HepG2 (cell line): ENCODE measurements at places on chromosomes 7 and 10. TPM values are rescaled to one million over a fixed set of nuclear protein-coding genes. Genes with fewer than 3 reads are reported as not detected.

The AS3MT gene
- total RNA-seq, result 17.4 and 27.3 TPM in 2 replicates

The OR2A1 gene
- total RNA-seq, result not detected in 2 replicates

The FFAR4 gene
- not detected in 2 replicates for total RNA-seq

The METTL2B gene
- 33.1 and 40.1 TPM in 2 replicates for total RNA-seq

The ASAH2B gene
- total RNA-seq, result 4.2 and 7.8 TPM in 2 replicates

- DNase-seq, result no peak
Observed at GRCh38 chr10:110784198-110784597, 87.5 kb upstream of the PDCD4 start.

DNA sequence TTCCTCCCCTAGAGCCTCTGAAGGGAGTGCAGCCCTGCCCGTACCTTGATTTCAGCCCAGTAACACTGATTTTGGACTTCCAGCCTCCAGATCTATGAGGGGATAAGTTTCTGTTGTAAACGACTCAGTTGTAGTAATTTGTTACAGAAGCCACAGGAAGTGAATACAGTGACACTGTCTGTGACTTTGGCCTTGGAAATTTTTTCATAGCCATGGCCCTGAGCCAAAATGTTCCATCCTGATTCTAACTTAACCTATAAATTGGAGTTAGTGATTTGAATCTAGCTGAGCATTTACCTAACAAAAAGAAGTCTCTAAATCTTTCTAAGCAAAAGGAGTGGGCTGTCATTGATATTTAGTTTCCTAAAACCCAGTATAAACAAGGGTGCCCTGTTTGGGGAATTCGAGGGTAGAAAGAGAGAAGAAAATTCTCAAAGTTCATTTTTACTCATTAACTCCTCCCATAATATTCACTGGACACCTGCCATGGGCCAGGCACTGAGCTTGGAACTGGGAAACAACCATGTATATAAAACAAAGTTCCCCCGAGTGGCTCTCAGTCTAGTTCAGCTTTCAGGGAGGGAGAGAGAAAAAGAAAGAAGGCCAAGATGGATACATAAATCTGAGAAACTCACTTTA is 162.3 kb downstream of the SKIDA1 start:
- DNase-seq, result peak; percentile 18

DNA sequence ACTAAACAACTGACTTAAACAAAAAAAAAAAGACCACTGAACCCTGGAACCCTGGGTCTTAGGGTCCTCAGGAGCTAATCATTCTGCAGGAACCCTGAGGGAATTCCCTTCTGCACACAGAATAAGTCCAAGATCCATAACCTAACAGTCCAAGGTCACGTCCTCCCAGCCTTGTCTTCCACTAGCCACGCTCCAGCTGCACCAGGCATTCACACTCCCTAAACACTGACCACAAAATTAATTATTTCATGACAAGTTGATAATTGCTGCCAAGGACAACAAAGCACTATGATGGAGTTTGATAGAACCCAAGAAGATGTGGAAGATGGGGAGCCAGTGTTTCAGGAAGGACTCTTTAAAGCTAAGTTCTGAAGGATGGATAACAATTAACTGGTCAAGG is 130.6 kb downstream of the SH3PXD2A start:
- no peak for DNase-seq

DNA sequence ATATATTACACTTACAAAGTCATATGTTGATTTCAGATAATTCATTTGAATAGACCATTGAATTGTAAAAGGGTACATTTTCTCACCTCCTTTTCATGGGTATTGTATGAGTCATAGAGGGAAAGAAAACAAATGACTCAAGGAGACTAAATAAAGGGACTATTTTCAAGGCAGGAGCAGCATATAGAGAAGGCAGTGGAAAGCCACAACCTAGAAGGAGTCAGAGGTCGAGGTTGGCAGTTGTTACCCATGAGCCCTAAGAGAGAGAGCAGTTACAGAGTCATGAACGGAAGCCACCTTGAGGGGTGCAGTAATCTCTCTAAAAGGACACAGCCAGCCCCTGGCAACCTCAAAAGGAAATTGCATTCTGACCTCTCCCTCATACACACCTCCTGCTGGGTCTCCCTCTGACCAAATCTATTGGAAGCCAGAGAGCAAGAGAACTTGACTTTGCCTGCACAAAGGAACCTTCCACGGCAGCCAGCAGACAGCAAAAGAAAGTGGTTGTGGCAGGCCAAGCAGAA is 137.9 kb downstream of the GRM8 start:
- no peak for DNase-seq

DNA sequence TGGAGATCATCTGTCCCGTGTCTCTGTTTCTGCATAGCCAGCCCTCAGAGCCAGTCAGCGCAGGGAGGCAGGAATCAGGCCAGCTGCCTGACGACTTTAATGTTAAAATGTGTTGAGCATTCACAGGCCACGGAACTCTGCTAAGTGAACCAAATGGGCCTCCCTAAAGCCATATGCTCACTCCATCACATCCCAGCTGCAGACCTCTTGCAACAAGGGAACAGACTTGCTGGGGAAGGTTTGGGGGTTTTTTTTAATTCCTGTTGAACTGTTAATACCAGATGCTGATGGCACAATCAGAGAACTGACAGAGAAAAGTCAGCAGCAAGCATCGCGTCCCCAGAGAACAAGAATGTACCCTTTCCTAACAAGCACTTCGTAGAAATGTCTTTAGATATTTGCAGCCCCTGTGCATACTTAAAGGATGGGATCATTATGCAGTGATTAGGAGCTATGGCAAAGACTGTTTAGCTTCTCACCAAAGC is 900.4 kb upstream of the AUTS2 start:
- DNase-seq, result no peak

GRCh38 chr7:137882261-137882668 is 35.5 kb upstream of the DGKI start:
- no peak for DNase-seq

GRCh38 chr7:78765943-78766729 is 687.3 kb downstream of the MAGI2 start:
- DNase-seq, result no peak
